Activated CD4-positive, alpha-beta T cell treated with anti-CD3 and anti-CD28 coated beads, Interleukin-2, amount 50 U/mL, for 4 hours (primary cell): ENCODE measurements at places on chromosomes 13 and 19.

DNA sequence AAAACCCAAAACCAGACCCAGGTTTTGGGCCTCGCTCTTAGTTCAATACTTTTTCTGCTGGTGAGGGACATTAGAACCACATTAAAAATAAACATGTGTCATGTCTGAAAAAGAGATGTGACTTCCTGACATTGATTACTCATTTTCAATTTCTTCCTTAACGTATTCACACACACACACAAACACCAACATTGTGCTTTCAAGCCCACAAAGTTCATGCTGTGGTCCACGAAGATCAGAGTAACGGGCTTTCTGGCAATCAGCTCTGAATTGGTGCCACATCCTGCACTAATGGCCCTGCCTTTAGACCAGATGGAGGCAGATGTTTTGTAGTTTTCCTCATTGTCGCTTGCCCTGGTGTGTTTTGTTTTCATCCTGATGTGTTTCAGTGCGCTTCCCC lies 47.9 kb upstream of the POMP start:
- no peak for DNase-seq

DNA sequence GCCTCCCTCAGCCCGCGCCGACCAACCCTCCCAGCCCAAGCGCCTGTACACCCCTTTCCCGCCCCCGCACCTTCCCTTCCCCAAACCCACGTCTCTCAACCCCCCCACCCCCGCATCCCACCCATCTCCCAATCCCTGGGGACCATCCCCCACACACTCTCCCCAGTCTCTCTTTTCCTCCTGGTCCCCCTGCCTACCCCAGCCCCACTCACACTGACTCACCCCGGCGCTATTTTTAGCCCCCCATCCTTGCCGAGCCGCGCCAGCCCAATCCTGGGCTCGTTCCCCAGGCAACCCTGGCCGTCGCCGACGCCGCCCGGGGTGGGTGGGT lies 11.7 kb downstream of the CIC start:
- no peak for DNase-seq

GRCh38 chr13:28129911-28130693 lies 8.2 kb upstream of the PAN3 start:
- no peak for DNase-seq

- no peak for DNase-seq
Observed at GRCh38 chr19:31586282-31586681, 237.0 kb upstream of the TSHZ3 start.

DNA sequence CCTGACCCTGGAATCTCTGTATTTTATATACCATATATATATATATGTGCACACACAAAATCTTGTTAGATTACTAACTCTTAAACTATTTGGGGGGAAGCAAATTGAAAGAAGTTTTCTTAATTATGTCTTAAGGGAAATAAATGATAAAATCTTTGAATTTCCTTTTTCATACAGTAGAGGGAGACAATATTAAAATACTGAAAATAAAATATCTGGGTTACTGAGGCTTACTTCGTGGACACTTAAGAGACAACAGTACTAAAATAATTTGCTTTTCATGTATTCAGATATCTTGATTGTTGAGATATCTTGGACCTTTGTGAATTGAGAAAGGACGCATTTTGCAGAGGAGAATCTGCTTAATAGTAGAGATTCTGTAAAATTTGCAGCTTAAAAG lies 17.0 kb downstream of the SUGT1 start:
- DNase-seq: no peak

- DNase-seq: no peak
Observed at GRCh38 chr13:73544175-73544574, 485.4 kb downstream of the KLF5 start.

DNA sequence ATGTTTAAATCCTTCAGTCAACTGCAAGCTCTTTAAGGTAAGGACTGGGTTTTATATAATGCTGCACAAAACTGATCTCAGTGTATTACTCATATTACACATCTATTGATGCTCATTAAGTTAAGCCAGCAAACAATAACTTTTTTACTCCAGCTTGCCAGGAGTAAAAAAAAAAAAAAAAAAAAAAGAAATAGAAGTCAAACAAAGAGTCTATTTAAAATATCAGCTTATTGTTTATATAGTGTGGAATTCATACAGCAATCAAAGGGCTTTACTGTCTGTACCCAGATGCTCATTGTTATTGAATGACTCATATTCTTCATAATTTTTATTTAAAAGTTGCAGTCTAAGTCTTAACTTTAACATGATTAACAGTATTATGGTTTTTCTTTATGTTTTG lies 21.8 kb upstream of the KBTBD7 start:
- DNase-seq: no peak

DNA sequence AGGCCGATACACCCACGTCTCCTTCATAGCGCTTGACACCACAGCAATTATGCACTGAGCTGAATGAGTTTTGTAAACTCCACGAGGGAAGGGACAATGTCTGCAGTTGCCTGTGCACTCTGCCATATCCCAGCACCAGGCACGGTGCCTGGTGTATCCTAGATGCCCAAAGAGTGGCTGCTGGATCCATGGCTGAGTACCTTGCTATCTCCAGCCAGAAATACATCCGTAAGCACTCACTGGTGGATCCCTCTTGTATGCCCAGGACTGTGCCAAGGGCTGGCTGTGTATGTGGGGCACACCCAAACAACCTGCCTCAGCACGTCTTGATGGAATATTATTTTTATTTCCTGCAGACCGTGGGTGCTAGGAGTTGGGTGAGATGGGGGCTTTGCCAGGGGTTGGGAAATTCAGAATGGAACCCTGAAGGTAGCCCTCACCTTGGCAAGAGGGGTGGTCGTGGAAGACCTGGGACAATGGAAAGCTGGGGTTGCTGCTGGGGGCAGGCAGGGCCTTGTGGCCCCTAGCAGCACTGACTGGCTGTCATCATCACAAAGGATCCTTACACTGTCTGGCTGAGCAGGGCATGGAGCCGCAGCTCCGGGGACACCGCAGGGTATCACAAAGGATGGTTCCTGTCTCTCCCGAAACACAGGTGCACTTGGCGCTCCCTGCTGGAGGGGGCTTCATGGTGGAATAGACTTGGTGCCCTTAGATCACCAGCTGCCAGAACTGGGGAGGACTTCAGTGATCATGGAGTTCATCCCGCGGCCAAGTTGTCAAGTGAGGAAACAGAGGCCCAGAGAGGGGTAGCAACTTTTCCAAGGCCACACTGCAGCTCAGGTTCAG lies 131.3 kb downstream of the URI1 start:
- DNase-seq: no peak

GRCh38 chr13:105412171-105412570 lies 1123.3 kb downstream of the EFNB2 start:
- no peak for DNase-seq

GRCh38 chr13:110162866-110163658 lies 143.9 kb downstream of the COL4A1 start:
- DNase-seq: no peak

DNA sequence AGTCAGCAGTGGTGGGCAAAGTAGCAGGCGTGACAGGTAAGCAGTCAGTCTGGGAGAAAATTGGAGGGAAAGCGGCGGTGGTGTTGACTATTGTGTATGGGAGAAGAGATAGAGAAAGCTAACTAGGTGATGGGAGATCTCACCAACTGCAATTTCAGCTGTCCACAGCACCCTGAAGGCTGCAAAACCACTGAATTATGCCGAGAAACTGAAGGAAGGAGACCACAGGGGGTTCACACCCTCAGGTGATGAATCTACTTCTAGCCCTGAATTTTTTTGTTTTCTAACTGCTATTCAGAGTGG lies 631.5 kb downstream of the UQCRFS1 start:
- no peak for DNase-seq

- DNase-seq: no peak
Observed at GRCh38 chr19:2770055-2771013, 12.7 kb downstream of the SGTA start.

GRCh38 chr19:7013678-7014077 lies 7.6 kb downstream of the MBD3L2B start:
- no peak for DNase-seq

DNA sequence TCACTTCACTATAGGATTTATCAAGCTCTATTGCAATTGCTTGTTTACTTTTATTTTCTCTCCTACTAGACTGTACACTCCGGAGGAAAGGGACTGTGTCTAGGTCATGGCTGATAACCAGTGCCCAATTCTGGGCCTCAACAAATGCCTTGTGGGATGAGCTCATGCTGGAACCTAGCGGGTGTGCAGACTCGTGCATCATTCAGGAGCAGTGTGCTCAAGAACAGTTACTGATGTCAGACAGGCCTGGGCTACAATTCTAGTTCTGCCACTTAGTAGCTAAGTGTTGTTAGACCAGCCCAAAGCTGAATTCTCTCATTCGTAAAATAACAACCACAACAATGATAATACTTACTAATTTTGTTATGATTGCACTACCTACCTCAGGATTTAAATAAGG lies 95.4 kb downstream of the CYSLTR2 start:
- no peak for DNase-seq

DNA sequence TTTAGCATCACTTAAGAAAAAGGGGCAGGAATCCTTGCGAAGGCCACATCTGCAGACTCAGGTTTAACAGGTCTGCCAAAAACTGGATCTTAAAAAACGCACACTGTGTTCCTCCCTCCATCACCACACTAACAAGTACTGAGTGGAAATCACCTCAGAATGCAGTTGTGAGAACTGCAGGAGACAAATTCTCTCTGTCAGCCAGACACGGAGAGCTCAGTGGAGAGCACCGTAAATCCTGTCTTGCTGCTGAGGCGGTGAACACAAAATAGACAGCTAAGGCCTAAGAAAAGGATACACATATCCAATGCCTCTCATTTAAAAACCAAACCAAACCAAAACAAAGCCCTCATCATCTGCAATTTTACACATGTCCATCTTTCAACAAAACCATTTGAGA lies 1287.6 kb downstream of the EFNB2 start:
- DNase-seq: no peak

- DNase-seq: peak; percentile 6
Observed at GRCh38 chr19:53432088-53432661, 391 bp downstream of the ZNF761 start.

DNA sequence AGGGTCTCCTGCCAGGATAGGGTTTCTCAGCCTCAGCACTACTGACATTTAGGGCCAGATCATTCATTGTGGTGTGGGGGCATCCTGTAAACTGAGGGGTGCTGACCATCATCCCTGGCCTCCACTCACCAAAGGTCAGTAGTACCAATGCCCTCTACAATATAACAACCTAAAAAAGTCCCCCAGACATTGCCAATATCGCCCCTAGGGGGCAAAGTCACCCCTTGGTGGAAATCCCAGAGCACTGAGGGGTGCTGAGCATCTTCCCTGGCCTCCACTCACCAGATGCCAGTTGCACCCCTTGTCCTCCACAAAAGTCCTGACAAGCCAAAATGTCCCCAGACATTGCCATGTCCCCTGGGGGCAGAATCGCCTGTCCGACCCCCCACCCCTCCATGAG lies 21.6 kb downstream of the CPAMD8 start:
- no peak for DNase-seq

DNA sequence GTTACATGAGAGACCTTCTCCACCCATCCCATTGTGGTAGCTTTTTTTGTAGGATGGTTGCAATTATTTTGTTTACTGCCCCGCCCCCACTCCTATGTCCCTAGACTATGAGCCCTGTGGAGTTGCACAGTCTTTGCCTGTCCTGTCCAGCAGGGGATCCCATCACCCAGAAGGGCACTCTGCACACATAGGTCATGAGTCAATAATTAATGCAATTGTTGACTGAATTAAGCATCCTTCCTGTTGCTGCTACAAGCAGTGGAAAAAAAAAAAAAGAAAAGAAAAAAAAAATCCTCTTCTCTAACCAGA lies 14.2 kb downstream of the C19orf81 start:
- no peak for DNase-seq
